ENCODE measurements at places on chromosomes 1 and 21.

- no peak for DNase-seq
Observed at GRCh38 chr1:180911640-180912191, 981 bp upstream of the KIAA1614 start.

DNA sequence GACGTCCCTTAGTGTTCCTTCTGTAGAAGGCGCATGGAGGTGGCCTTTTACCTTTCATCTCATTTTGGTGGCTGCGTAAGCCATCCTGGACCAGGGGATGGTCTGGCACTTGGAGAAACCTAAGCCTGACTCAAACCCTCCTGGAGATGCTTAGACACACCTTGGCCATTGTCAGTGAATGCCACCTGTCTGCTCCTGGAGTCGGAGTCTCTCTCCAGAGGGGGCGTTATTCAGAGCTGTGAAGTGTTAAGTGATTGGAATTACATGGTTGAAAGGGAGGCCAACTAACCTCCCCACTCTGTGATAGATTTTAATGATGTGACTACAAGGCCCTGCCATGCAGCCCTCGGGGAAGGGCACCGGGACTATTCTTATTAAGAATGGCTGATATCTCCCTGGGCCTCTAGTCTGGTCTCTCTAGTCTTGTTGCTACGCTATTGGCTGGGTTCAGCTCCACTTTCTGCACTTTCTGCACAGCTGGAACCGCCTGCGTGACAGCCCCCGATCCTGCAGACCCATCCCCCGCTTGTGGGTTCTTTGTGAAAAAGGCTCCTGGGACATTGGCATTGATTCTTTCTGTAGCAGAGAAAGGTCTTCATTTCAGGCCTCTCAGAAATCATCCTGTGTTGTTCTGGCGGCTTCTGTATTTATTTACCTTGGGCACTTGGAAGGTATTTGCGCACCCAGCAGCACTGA lies 4.2 kb downstream of the RASSF5 start:
- no peak for DNase-seq

- DNase-seq = no peak
Observed at GRCh38 chr21:25640943-25641292, 1.9 kb downstream of the JAM2 start.

GRCh38 chr21:20419772-20420171 lies 578.4 kb upstream of the NCAM2 start:
- DNase-seq = no peak

DNA sequence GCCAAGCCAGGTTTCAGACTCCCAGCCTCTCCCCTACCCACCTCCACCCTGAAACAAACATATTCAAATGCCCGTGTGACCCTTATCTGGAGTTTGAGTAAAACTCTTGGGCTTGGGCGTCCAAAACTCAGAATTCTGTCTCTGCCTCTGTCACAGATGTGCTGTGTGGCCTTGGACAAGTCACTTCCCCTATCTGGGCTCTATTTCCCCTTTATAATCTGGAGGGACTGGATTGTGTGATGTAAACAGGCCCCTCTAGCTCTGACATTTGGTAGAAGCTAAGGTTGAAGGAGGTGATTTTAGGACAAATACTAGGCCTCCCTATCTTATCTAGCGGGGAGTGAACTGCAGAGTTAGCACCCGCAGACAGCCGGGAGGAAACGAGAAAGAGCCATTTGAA lies 67.5 kb downstream of the IGSF21 start:
- DNase-seq = no peak

DNA sequence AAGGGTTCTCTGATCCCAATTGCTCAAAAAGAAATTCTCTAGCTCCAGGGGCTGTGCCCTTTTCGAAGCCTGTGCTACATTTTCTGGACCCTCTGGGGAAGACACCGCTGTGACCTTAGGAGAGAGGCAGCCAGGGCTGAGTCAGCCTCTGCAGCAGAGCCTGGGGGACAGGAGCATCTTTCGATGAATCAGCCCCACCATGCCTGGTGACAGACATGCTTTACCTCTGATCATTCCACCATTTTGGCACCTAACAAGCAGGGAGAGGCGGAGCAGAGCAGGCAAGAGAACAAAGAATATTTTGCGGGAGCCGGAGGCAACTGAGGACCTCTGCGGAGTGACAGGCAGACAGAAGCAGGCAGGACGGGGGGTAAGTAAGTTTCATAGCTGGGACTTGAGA lies 84.9 kb downstream of the VWA5B1 start:
- no peak for DNase-seq

- no peak for DNase-seq
Observed at GRCh38 chr1:55078470-55078869, 39.1 kb downstream of the PCSK9 start.

- no peak for DNase-seq
Observed at GRCh38 chr1:22627331-22627730, 9.1 kb upstream of the C1QA start.

DNA sequence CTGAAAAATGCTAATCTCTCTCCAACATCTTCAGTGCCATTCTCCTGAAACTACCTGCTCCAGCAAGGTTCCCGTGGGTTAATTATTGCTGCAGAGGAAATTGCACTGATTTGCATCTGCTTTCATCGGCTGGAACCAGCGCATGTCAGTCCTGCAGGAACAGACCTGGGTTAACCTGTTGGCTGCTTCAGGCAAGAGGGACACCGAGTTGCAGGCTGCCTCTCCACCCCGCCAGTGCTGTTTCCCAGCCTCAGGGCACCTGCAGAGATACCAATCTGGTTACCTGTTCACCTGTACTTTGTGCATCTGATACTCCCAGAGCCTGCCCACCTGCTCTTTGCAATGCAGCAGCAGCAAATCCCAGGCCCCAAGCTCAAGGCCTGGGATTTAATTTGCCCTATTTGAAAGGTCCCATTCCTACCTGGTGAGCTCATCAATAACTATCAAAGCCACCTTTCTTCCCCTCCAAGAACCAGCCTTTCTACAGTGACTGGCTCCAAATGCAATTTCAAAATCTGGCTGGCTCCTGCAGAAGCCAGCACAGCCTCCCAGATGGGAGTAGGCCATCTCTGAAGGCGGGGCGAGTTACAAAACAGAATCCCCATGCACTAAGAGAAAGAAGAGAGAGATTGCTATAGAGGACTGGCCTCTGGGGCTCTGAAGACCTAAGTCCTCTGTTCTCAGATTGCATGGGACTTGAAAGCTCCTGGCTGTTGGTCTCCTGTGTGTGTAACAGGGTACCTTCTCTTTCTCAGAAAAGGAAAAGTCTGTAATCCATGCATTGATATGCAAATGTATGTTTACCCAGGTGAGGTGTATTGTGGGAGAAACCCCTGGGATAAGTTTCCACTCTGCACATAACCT lies 67.8 kb downstream of the TOMM20 start:
- peak; percentile 70 for DNase-seq

GRCh38 chr1:119686661-119687060 lies 25.1 kb upstream of the PHGDH start:
- no peak for DNase-seq

- no peak for DNase-seq
Observed at GRCh38 chr1:81689531-81689941, 111.2 kb upstream of the ADGRL2 start.

DNA sequence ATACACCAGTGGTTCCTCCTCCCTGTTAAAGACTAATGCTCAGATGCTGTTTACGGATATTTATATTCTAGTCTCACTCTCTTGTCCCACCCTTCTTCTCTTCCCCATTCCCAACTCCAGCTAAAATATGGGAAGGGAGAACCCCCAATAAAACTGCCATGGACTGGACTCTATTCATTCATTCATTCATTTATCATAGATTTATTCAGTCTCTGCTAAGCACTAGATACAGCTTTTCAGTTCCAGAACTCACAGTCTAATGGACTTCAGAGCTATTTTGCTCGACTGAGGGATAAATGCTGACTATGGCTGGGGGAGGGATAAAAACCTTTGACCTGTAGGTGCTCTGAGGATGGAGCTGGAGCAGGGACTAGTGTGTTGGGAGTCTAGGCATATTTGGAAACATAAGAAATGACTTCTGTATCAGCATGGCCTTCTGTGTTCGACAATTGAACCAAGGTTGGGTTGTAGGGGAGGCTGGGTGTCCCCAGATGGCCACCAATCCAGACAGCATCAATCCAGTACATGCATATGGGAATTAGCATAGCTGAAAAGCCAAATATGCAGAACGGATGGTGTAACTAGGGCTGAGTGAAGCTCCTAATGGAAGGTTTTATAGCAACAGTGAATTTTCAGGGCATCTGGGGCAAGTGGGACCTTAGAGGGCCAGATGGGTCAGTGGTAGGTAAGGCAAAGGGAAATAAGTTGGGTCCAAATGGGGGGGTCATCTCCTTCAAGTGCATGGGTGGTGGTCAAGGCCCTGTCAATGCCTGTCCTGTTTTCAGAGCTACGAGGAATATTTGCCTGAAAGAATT lies 4.1 kb downstream of the APOA2 start:
- no peak for DNase-seq

DNA sequence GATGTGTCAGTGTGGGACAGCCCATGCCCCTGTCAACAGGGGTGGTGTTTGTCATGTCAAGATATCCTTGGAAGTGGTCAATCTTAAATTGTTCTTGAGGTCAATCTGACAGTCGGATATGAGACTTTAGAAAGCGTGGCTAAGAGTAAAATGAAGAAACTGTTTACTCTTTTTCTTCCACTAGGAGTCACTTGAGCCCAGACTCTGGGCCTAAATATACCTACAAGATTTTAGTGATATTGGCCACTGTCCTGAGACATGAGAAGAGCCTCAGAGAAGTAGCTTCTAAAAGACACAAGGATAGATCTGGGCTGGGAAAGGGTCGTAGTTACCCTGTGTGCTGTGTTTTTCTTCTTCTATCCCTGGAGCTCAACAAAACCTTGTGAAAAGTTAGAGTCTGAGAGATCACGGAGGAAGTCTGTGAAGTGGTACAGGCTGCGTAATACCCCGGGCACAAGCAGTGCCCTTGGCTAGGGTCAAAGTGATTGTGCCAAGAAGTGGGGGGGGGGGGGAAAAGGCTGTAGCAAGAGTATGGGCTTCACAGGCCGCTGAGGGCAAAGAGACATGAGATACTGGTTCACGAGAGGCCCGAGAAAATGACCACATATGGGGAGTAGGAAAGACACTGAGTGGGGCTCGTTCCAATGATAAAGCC lies 355.2 kb upstream of the GREM2 start:
- DNase-seq = peak; percentile 17

Measured in NCI-H1436 (cell line).